Umbilical cord (tissue), 2 donors: ENCODE measurements at places on chromosomes 3 and 15. TPM values are rescaled to one million over a fixed set of nuclear protein-coding genes. Genes with fewer than 3 reads are reported as not detected.

Gene MOBP
- 1.9 TPM for total RNA-seq

Gene NRROS
- 0.96 TPM for total RNA-seq

Gene HTR3E
- 0.72 TPM for total RNA-seq

Gene CLDN1
- total RNA-seq = 14.0 TPM

Gene FGF7
- total RNA-seq = 32.7 TPM

Gene MAGI1
- 34.7 TPM for total RNA-seq

Gene GABRA5
- 0.96 TPM for total RNA-seq

Gene CRABP1
- 7.7 TPM for total RNA-seq

Gene TMEM45A
- total RNA-seq = 178 TPM

Gene SLC35G2
- total RNA-seq = 20.9 TPM

Gene UNC13C
- 20.0 TPM for total RNA-seq

Gene GOLGA6L4
- total RNA-seq = 55.1 TPM

Gene FRMD5
- 5.8 TPM for total RNA-seq

Gene EPHB3
- 40.0 TPM for total RNA-seq

Gene STAC
- total RNA-seq = 6.7 TPM

Gene NMNAT3
- 15.6 TPM for total RNA-seq

DNA sequence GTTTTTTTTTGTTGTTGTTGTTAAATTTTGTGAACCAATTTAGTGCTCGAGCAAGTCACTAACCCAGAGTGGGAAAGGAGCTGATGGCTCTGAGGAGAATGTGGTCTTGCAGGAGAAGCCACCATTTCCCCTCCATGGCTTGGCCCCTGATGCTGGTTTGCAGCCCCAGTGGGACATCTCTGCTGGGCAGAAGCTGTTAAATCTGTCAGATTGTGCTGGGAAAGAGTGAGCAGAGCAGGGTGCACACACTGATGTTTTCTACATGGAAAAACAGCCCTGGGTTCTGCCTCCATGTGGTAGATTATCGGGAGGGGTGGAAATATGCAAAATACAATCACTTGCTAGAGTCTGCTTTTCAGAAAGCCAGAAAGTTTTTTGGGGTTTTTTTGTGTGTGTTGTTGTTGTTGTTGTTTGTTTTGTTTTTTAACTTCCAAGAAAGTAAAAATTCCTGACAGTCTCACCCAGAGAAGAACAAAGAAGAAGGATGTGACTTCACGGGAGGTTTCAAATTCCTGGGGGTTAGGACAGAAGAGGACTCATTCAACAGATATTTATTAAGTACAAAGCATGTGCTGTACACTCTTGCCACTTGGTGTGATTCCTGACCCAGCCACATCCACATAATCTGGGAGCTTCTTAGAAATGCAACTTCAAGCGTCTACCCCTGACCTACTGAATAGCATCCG is 133.7 kb downstream of the FOXB1 start:
- no peak for DNase-seq

- DNase-seq = no peak
Measured at GRCh38 chr3:159788291-159788690, 200.3 kb upstream of the IL12A start.

DNA sequence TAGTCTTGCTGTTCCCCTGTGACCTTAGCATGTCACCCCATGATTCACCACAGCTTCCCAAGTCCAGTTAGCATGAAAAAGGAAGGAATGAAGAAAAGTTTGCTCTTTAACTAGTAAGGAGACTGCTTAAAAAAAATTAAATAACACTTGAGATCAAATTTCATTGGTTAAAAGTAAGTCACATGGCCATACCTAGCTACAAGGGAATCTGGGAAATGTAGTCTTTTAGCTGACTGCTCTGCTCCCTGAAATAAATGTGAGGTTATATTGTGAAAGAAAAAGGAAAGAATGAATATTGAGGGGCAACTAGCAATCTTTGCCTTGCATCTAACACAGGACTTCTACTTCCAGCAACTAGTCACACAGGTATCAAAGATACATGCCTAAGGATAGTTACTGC is 84.7 kb upstream of the LRRN1 start:
- DNase-seq = no peak

GRCh38 chr3:40719660-40720287 is 195.0 kb downstream of the ZNF621 start:
- DNase-seq = no peak

- peak; percentile 24 for DNase-seq
Measured at GRCh38 chr15:77607894-77608261, 24.8 kb downstream of the LINGO1 start.

DNA sequence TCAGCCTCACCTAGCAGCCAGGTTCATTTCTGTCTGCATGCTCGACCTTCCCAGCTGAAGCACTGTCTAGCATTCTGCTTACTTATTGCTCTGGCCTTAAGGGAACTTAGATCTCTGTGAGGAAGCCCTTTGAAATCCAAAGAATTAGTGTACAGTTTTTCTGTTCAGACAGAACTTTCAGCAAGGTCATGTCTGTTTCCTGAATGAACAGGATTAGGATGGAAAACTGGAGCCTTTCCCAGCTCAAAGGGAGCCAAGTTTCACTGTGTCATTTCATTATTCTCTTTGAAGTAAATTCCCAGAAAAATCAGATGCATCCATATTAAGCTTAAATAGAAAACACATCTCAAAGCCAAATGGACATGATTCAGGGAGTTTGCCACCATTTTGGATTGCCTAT is 457.3 kb upstream of the KCNMB2 start:
- DNase-seq = peak; percentile 93

GRCh38 chr15:36331531-36332275 is 247.7 kb upstream of the CDIN1 start:
- DNase-seq = no peak

DNA sequence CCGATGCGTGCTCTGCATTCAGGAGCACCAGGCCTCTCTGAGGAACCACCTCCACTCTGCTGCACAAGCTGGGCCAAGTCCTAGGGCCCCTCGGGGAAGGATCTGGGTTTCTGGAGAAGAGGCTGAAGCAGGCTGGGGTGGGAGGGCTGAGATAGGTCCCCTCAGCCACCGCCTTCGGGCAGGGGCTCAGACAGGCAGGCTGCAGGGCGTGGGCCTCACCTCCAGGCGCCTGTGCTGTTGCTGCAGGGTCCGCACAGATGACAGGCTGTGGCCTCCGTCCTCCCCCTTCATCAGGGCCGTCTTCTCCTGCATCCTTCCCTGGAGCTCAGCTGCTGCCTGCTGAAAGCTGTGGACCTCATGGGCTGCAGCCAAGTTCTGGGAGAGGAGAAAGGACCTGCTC is 15.2 kb downstream of the PLA2G4B start:
- DNase-seq = peak; percentile 57

GRCh38 chr3:94362393-94362792 is 299.5 kb downstream of the NSUN3 start:
- DNase-seq = no peak

DNA sequence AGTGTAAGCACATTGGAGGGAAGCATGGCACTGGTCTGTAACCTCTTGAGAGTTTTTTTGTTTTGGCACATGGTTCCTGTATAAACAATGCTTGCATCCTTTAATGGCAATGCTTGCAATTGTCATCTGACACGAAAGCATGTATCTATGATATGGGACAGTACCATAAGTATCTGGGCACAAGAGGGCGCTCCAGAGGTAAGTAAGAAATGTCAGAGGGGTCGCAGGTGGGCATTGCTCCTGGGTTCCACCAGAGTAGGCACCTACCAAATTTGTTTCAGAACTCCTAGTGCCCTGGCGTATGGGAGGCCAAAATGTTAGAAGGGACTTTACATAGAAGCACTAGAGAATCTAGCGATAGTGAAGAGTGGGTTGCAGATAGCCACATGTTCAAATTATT is 58.7 kb upstream of the BCHE start:
- no peak for DNase-seq

- no peak for DNase-seq
Measured at GRCh38 chr3:101027286-101027685, 34.1 kb upstream of the ABI3BP start.

DNA sequence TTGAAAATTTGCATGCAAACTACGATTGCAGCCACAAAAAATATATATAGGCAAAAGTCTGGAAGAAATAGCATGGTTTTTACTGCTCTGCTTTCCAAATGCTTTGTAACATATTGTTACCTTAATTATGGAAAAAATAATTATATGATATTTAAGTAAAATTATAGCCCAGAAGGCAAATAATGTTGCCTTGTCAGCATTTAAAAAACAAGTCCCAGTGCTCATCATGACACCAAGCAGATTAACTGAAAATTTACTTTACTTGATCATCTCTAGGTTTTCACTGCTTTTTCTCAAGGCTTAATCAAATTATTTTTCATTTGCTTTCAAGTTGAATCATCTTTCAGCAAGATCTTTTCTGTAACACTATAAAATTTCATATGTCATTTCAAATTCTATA is 262.9 kb downstream of the ZMAT3 start:
- DNase-seq = no peak

DNA sequence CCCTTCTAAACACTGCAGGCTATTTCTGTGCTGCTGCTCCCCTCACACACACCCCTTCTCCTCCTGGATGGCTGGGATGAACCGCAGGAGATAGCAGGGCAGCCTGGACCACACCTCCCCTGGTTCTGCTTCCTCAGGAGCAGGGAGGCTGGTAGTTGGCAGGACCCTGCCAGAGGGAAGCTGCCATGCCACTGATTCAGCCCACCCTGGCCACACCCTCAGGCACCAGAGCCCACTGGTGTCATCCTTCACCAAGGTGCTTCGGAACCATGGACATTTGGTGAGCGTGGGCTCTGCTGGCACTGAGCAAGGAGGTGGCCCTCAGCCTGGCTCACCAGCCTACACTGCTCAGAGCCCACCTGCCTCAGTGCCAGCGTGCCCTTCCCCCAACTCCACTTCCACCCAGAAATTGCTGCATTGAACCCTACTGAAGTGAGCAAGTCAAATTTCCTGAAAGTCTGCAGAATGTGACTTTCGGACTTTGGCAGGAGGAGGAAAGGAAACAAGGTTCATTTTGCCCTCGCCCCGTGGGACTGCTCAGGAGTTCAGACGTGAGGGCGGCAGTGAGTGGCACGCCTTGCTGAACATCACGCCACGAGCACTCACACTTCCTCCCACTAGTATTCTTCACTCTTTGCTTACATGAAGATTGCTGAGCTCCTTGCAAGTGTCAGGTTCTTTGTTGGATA is 26.3 kb downstream of the BMF start:
- no peak for DNase-seq

- peak; percentile 51 for DNase-seq
Measured at GRCh38 chr3:54999159-54999558, 71.3 kb upstream of the LRTM1 start.

DNA sequence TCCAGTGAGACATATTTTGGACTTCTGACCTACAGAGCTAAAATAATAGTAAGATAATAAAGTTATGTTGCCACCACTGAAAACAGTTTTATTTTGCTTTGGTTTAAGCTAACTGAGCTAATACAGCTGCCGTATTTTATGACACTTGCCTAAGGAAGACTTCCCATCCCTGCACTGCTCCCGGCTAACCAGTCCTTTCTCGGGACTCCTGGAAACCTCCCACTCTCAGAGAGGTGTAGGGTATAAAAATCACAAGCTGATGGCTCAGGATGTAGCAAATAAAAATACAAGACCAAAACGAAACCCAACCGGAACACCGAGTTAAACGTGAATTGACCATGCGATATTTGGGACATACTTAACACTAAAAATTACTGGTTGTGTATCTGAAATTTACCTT is 448 bp upstream of the KBTBD12 start:
- no peak for DNase-seq

DNA sequence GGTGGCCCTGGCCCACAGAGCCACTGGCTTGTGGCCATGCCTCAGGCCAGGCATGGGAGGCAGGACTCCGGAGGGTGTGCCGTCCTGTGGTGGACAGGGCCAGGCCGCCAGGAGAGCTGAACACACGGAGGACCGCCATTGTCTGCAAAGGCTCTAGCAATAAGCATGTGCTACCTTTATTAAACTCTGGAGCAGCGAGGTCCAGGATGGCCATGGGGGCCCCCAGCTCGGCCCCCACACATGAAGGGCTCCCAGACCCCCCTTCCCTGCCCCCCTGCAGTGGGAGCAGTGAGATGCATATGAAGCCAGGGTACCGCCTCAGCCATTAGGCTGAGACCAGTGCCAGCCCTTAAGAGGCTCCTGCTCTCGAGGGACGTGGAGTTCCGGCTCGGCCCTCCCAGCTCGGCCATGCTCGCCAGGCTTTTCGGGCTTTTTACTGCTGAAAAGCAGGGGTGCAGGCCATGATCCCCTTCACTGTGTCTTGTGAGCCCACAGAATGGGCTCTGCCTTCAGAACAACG is 2.7 kb downstream of the AMIGO3 start:
- DNase-seq = no peak

DNA sequence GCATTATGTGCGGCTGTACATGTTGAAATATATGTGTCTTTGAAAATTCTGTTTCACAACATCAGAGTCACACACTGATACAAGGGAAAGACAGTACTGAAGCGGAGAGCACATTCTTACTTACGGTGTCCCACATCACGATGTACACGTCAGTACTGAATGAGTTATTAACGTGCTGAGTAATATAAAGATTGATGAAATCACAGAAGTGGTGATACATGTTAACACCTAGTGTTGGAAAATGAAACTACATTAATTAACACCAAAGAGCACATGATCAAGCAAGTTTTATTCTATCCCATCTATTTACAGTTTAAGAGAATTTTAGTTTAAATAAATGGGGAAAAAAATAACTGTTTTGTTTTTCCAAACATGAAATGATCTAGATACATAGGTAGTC is 15.6 kb downstream of the EOGT start:
- no peak for DNase-seq

- no peak for DNase-seq
Measured at GRCh38 chr3:13676356-13677017, 127.6 kb downstream of the FBLN2 start.

DNA sequence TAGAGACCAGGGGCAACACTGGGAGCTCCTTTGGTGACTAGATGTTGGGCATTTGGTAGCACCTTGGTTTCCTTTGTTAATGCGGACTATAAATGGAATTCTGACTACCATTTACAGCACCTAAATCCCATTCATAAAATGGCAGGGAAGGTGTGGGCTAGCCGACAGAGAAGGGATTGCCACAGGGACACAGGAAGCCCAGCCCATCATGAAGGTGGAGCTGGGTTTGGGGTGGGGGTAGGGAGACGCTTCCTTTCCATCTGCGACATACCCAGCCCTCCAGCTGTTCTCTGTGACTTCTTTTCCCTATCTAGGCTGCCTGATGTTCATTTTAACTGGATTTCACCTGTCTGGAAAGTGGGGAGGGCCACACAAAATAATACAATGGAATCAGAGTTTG is 21.0 kb downstream of the ABHD2 start:
- no peak for DNase-seq

- peak; percentile 54 for DNase-seq
Measured at GRCh38 chr3:160931474-160931873, 173.7 kb downstream of the B3GALNT1 start.

GRCh38 chr3:38022301-38022700 is 7.1 kb downstream of the PLCD1 start:
- no peak for DNase-seq

DNA sequence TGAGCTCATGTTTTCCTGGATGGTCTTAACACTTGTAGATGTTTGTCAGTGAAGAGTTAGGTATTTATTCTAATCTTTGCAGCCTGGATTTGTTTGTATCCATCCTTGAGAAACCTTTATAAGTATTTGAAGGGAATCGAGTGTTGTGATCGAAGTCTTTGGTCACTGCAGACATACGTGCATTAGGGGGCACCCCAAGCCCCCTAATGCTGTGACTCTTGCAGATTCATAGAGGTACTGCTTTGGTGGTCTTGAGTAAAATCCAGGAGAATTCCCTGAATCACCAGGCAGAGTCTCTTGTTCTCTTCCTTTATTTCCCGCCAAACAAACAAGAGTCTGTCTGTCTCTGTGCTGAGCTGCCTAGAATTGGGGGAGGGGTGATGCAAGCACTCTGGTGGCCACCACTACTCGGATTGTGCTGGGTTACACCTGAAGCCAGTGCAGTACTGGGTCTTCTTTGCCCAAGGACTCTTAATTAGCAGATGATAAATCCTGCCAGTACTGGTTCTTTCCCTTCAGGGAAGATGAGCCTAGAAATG is 170.5 kb upstream of the POU1F1 start:
- no peak for DNase-seq
